Dermis microvascular lymphatic vessel endothelial cell (primary cell): ENCODE measurements at places on chromosomes 3 and 15.

DNA sequence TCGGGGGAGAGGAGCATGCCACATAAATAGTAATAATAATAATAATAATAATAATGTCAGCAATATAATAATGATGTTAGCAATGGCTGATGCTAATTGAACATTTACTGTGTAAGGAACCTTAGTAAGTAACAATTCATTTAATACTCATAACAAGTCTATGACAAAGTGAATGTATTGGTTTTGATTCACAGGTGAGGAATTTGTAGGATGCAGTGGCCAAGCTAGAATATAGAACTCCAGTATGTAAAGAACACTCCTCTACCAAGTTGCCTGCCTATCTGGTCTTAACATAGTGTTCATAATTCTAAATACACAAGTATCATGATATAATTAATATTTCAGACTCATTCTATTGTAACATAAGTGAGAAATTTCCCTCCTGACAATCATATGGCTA lies 1016.5 kb downstream of the ROBO1 start:
- DNase-seq: no peak

DNA sequence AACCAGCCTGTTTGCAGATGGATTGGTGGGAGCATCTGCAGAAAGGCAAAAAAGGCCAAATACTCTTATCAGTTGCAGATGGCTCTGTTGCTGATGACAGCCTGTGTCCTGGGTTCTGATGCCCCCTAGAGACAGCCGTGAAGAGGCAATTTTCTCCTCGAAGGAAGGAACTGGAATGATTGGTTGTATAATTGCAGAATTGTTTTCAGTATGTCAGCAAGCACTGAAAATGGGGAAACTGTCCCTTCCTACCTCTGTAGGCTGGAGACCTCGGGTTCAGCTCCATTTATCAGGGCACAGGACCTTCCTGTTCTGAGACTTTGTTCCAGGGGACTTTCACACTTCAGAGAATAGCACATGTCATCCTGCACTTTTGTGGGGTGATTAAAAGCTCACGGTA lies 103.0 kb downstream of the PGPEP1L start:
- peak; percentile 68 for DNase-seq

GRCh38 chr3:42662037-42662812 lies 8.7 kb downstream of the ZBTB47 start:
- DNase-seq: no peak

GRCh38 chr3:13891492-13892073 lies 11.7 kb upstream of the WNT7A start:
- DNase-seq: no peak

GRCh38 chr3:49707113-49707480 lies 12.4 kb downstream of the AMIGO3 start:
- no peak for DNase-seq

DNA sequence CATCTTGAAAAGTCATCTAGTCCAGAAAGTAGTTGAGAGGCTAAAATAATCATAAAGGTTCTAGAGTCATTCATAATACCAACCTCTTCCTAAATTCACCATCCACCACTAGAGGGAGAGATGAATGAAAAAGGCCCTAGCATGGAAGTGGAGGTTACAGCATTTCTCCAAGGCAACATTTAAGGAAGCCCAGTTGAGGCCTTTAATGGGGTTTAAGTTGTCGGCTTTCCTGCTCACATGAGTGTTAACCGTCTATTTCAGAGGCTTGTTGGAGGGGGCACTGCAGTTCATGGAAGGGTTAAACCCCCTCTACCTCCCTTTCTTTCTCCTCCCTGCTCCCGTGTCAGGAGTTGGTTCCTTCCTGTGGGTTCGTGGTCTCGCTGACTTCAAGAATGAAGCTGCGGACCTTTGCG lies 3.8 kb upstream of the SLCO3A1 start:
- DNase-seq: no peak
